ENCODE measurements at places on chromosomes 2 and 18.

DNA sequence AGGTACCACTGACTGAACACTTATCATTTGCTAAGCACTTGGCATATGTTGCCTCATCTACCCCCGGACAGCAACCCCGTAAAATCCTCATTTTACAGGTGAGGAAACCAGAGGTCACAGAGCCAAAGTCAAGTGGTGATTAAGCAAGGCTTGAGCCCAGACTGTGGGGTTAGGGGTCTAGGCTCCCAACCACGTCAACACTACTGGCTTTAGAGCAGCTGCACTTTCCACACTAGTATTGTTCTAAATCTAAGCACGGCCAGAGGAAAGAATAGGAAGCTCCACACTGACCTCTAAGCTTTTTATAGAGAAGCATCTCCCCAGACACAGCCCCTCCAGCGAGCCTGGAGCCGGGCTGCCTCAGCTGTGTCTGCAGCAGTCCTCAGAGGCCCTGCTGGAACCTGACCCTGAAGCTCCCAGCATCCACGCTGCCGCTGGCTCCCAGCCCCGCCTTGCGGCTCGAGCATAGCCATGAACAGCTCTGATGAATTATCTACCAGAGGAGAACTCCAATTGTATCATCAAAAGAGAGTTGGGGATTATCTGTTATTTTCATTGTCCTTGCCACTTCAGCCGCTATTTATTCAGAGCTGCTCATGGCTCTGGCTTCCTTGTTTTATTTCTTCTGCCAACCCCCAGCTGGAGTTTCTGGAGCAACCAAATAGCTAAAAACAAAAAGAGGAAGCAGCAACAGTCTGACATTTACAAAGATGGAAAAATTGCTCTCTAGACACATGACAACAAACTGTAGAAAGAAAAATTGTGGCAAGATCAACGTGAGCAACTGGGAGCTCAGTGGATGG is 62.2 kb upstream of the RTN4 start:
- H3K27me3 ChIP-seq = no peaks in the 10 kb centered on the region
- no peak overlapping the region for H3K4me3 ChIP-seq

- no peaks in the 10 kb centered on the region for H3K27me3 ChIP-seq
- H3K27ac ChIP-seq = no peak overlapping the region
- no peaks in the 10 kb centered on the region for H3K36me3 ChIP-seq
- no peak overlapping the region for H3K4me3 ChIP-seq
- no peak for DNase-seq
These were observed 868.1 kb upstream of the ID2 start for GRCh38 chr2:7813541-7814292.

GRCh38 chr2:12087175-12087574 is 340.7 kb downstream of the LPIN1 start:
- H3K36me3 ChIP-seq = no peaks in the 10 kb centered on the region
- no peaks in the 10 kb centered on the region for H3K4me1 ChIP-seq
- H3K27ac ChIP-seq = no peak overlapping the region
- no peaks in the 10 kb centered on the region for H3K27me3 ChIP-seq
- no peak for DNase-seq

DNA sequence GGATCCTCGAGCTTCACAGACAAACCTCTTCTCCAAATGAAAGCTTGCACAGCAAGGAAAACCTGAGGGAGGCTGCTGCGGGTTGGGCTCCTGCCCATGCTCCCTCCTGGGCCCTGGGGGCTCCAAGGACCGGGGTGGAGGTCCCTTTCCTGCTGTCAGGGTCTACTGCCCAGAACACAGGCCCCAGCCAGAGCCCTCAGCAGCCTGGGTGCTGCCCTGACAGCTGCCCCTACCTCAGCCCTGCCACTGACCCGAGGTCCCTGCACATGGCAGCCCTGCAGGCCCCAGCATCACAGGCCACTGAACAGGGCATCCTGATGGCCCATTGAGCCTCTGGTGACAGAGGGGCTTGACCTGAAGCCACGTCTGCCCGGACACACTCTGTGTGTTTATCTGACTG is 41.0 kb downstream of the CROCC2 start:
- DNase-seq = no peak
- no peak overlapping the region for H3K4me3 ChIP-seq
- no peaks in the 10 kb centered on the region for H3K36me3 ChIP-seq
- H3K27me3 ChIP-seq = no peaks in the 10 kb centered on the region
- no peak overlapping the region for H3K27ac ChIP-seq

All from CD4-positive, alpha-beta memory T cell (primary cell).